ENCODE measurements at places on chromosomes 6 and 20.

DNA sequence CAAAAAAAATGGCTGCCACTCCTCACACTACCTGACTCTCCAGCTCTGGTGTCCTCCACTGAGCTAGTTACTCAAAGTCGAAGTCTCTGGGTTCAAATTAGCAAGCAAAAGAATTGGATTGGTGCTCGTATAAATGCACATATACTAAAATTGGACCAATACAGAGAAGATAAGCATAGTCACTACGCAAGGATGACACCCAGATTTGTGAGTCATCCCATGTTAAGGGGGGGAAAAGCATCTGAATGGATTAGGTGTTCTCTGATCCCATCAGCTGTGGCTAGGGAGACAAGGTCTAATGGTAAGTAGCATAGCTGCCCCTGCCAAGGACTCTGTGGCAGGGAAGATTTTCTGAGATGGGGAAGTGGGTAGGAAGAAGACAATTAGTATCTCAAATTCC lies 18.3 kb upstream of the AMD1 start:
- H3K4me3 ChIP-seq: no peak overlapping the region
- peaks cover 6% of the 10 kb centered on the region for H3K4me1 ChIP-seq
- H3K27me3 ChIP-seq: no peaks in the 10 kb centered on the region
- H3K27ac ChIP-seq: no peak overlapping the region
- no peak for DNase-seq

DNA sequence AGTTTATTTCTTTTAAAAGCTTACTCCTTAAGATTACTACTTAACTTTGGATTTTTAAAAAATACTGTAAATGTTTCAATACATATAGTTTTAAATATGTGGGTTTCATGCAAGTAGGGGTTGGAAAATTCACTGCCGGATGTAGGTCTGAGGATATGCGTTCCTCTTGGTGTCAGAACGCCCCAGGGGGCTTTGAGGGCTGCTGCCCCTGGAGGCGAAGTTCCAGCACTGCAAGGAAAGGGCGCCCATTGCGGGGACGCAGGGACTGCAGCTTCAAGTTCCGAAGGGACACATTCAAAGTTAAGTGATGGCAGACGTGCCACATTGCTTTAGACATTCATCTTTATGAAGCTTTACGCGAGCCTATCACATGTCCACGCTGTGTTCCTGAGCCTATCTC lies 152.9 kb downstream of the SOD2 start:
- H3K27me3 ChIP-seq: no peaks in the 10 kb centered on the region
- no peaks in the 10 kb centered on the region for H3K4me1 ChIP-seq
- no peak overlapping the region for H3K4me3 ChIP-seq
- no peaks in the 10 kb centered on the region for H3K36me3 ChIP-seq
- no peak for DNase-seq

DNA sequence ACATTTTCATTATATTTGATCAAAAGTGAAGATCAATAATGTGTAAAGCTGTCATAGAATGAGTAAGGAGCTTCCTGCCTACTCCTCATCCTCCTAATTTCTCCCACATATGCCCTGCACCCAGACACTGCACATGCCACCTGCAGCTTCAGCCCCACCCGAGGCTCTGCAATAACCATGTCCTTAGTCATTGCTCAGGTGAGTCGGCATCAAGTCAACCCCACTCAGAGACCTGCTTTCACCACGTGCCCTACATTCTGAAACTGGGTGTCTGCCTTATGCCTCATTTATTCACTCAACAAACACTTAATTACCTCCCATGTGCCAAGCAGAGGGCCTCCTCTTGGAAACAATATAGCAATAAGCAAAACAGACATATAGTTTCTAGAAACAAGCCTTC lies 15.4 kb upstream of the TNFAIP3 start:
- no peak for DNase-seq
- H3K4me3 ChIP-seq: no peak overlapping the region
- no peak overlapping the region for H3K27ac ChIP-seq

GRCh38 chr20:11048739-11049138 lies 374.9 kb upstream of the JAG1 start:
- no peaks in the 10 kb centered on the region for H3K36me3 ChIP-seq
- no peaks in the 10 kb centered on the region for H3K27me3 ChIP-seq
- H3K27ac ChIP-seq: no peak overlapping the region
- no peak for DNase-seq
- H3K4me3 ChIP-seq: no peak overlapping the region
- H3K4me1 ChIP-seq: no peaks in the 10 kb centered on the region

GRCh38 chr6:111105578-111105977 lies 18.3 kb downstream of the SLC16A10 start:
- no peaks in the 10 kb centered on the region for H3K36me3 ChIP-seq
- H3K4me1 ChIP-seq: peaks cover 8% of the 10 kb centered on the region
- H3K27me3 ChIP-seq: no peaks in the 10 kb centered on the region

GRCh38 chr20:39778431-39778830 lies 816.3 kb downstream of the DHX35 start:
- no peak overlapping the region for H3K4me3 ChIP-seq
- no peaks in the 10 kb centered on the region for H3K27me3 ChIP-seq
- no peak overlapping the region for H3K27ac ChIP-seq
